Umbilical cord (tissue), 2 donors: ENCODE measurements at places on chromosomes 2 and 18.

- DNase-seq = no peak
Measured at GRCh38 chr2:209534228-209534627, 110.4 kb downstream of the MAP2 start.

DNA sequence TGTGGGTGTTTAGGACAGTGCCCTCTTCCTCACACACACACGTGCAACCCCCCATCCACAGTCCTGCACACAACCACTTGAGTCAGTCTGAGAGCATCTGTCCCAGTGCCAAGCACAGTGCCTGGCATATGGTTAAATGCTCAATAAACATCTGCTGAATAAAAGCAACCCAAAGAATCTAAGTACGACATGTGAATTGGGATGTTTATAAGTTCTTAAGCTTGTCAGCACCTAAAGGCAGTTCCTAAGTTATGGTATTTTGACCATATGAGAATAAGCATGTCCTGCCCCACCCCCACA, 37.8 kb downstream of the CAPN13 start:
- DNase-seq = no peak

GRCh38 chr2:66985906-66986305, 411.2 kb upstream of the ETAA1 start:
- DNase-seq = peak; percentile 39

GRCh38 chr18:58235001-58235436, 191.0 kb downstream of the NEDD4L start:
- no peak for DNase-seq

GRCh38 chr2:81648806-81649205, 1344.3 kb upstream of the LRRTM1 start:
- DNase-seq = no peak

- DNase-seq = no peak
Measured at GRCh38 chr2:130335226-130335625, 7.5 kb upstream of the IMP4 start.

DNA sequence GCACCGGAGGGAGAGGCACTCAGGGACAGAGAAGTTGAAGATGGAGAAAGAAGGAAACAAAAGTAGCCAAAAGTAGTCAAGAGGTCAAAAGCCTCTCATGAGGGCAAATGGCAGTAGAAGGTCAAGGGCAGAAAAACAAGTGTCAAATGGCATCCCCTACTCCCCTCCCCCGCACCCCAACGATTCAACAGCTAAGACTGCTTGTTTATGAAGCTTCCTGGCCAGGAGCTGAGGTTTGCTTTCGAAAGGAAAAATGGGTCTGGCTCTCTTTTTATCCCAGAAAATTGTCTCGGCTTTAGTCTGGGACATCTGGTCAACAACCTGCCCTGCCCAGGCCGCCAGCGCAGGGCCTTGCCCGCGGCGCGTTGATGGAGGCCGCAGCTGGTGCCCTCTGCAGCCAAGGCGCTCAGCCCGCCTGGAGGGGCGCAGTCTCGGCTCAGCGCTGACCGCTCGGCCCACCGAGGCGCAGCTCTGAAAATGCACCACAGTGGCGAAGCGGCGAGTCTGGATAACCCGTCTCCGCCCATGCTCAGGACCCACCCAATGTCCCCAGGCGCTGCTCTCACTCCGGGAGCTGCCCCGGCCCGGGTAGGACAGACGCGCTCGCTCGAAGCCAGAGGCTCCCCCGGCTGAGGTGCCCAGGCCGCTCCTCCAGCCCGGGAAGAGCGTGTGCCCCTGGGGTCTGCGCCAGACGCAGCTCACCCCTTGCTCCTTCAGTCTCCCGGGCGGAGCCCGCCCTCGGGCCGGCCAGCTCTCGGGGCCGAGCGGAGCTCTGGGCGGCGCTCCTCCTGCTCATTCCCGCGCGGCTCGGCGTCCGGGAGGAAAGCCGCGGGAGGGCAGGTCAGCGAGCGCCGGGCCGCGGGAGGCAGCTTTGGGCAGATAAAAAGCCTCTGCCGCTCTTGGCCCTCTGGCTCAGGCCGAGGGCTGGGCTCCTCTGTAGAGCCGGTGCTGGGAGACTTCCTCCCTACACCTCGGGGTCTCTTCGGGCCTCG, 1.8 kb upstream of the TBR1 start:
- DNase-seq = peak; percentile 27

- no peak for DNase-seq
Measured at GRCh38 chr2:132595693-132596092, 74.3 kb downstream of the LYPD1 start.

- DNase-seq = no peak
Measured at GRCh38 chr2:101114815-101115214, 36.4 kb downstream of the TBC1D8 start.

DNA sequence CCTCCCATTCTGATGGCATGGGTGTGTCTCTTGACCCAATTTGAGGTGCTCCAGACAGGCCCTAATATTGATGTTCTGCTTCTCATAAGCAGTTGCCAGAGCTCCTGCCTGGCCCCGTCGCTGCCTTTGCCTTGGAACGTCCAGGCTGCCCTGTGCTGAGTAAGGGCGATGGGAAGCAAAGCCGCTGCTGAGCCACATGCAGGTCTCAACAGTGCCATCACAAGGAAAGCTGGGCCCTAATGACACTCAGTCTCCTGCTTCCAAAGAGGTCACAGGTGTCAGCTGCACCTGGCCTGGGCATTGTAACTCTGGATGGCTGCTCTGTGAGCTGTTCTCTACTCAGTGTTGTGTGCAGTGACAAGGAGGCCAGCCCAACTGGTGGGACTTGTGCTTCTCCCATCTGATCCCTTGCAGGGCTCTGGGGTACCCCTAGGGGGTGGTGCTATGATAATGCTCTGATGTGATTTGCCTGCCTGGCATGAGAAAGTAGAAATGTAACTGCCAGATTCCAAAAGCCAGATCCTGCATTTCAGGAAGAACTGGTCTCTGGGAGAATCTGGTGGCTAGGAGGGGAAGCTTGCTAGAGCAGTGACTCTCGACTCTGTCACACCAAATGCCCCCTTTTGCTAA, 8.7 kb downstream of the TTC39C start:
- peak; percentile 27 for DNase-seq

DNA sequence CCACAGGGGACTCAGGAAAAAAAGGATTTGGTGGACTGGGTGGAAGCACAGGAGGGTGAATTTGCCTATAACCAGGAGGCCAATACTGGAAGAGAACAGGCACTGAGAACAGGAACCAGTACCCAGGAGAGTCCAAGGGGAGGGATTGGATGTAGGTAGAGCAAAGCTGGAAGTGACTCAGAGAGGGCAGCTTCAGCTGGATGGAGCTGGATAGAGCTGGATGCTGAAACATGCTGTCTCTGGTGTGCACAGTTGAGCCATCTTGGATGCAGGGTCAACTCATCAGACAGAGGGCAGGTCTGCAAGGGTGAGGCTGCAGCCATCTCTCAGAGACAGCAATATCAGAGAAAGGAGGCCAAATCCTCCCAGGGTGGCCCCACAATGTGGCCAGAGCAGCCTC, 134.0 kb downstream of the GALNT14 start:
- no peak for DNase-seq

GRCh38 chr2:110720547-110720946, 11.8 kb upstream of the ACOXL start:
- DNase-seq = no peak

- DNase-seq = no peak
Measured at GRCh38 chr2:40760071-40760666, 308.3 kb upstream of the SLC8A1 start.

DNA sequence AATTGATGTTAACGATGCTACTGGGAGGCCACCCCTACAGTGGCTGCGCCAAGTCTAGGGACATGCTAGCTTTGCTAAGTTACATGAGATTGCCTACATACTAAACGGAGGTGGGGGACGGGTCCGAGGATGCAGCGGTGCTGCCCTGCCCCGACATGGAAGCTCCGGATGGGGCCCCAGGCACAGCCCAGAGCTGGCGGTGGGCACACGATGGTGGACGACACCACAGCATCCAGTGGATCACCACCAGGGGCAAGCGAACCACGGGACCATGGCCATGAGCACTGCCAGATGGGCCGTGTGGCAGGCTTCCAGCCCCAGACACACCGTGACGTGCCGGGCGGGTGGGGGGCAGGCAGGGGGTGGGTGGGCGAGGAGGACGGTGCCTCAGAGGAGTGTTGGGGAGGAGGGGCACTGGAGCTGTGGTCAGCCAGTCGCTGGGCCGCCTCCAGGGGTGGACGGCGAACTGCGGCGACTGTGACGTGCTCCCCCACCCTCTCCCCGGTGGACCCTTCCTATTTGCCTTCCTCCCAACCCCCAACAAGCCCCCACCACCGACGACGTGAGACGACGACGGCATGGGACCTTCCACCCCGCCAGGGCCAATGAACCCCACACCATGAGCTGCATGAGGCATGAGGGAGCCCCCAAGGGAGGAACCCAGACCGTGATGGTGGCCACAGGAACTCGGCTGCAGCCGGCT, 90.6 kb upstream of the ANKRD30BL start:
- no peak for DNase-seq

- no peak for DNase-seq
Measured at GRCh38 chr2:200705305-200706041, 106.2 kb upstream of the BZW1 start.

DNA sequence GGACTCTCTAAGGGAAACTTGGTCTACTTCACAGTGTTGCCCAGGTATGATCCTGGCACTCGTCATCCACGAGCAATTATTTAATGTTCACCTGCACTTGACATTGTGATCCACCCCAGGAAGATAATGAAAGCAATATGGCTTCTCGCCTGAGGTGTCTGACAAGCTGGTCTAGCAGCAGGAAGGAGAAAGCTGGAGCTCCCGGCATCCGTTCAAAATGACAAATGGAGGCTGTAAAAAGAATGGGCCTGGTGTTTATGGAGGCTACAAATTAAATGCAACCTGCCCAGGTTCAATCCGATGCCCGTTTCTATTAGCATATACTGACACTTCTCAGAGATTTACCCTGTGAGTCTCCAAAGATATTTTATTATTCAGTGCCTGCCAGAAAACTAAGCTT, 317.6 kb downstream of the CTNNA2 start:
- no peak for DNase-seq

DNA sequence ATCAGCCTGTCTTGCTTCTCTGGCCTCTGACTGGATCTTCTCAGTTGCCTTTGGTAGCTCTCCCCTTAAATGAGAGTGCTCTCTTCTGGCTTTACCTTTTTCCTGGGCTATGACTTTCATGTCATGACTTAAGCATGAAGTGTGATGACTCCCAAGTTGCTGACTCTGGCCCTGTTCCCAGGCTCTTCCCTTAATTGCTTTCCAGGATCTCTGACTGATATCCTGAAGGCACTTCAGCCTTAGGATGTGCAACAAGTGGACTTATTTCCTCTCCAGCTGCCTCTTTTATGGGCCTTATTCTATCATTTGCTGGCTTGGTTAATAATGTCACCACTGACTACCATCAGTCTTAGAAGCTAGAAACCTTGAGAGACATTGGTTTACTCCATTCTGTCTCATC, 17.4 kb downstream of the SEMA4F start:
- DNase-seq = no peak

- DNase-seq = peak; percentile 83
Measured at GRCh38 chr2:58042486-58042970, 4.1 kb upstream of the VRK2 start.

DNA sequence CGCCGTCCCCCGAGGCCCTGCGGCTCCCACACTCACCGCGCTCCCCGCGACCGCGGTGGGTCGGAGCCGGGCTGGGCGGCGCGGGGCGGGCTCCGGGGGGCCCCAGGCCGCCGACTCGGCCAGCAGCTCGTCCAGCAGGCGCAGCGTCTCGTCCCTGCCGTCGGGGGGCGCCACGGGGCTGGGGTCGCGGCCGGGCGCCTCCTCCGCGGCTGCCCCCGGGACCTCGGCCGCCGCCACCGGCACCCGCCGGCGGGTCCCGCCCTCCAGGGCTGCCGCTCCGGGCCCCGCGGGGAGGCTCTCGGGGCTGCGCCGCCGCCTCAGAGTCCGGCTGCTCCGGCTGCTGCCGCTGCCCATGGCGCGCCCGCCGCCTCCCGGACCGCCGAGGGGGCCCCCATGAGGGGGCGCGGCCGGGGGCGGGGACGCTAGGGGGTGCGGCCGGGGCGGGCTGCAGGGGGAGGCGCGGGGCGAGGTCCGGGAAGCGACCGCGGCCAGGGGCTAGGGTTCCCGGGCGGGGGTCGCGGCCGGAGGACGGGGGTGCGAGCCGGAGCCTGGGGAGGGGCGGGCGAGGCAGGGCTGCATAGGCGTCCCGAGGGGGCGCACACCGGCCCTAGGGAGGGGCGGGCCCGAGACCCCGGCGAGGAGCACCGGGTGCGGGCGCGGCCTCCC, at the start of gene CYS1:
CYS1 (minus strand) TSS at position 542 of the 666 bp plus-strand sequence; CDS start at position 354, 188 bp downstream.
- peak; percentile 42 for DNase-seq

- DNase-seq = no peak
Measured at GRCh38 chr2:103153580-103154284, 391.9 kb downstream of the TMEM182 start.

DNA sequence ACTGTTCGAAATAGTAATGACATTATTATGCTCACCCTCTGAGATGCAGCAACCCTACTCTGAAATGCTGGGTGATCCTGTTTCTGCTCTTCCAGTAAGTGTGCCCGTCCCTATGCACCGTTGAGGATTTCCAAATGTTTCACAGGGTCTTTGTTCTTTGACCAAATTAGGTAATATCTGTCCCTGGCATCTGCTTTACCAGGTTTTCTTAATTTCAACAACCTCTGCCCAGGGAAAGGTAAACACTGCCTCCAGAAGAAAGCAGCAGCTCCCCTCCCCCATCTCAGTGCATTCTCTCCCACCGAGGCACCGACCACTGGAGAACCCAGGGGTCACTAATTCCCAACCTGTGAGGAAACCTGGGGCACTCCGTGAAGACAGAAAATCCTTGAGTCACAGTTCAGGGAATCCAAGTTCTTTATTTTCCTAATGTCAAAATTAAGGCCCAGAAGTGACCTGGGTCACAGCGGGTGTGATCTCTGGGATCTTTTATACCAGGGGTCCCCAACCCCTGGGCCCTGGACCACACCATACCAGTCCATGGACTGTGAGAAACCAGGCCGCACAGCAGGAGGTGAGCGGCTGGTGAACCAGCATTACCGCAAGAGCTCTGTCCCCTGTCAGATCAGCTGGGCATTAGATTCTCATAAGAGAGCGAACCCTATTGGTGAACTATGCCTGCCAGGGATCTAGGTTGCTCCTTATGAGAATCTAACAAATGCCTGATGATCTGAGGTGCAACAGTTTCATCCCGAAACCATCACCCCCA, 1.2 kb upstream of the GRB14 start:
- no peak for DNase-seq

- no peak for DNase-seq
Measured at GRCh38 chr2:98815795-98816194, 84.9 kb upstream of the MGAT4A start.

- DNase-seq = peak; percentile 25
Measured at GRCh38 chr2:79373358-79374130, 139.3 kb upstream of the CTNNA2 start.

DNA sequence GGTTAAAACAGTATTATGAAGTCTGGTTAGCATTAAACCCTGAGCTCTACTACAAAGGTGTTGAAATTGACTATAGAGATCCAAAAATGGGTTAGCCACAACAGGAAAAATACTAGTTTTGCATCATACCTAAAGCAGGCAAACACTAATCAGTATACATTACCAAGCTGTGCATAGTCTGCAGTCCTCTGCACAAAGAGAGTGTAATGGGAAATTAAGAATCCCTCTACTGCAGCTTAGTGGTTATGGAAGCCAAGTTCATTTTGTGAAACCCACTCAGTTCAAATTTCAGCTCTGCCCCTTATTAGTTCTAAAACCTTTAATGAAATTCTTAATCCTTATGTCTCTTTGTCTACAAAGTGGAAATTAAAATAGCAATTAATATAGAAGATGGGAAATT, 192.1 kb downstream of the MBD2 start:
- DNase-seq = no peak
